Right kidney (tissue), 9 donors: ENCODE measurements at places on chromosomes 5 and 9.

DNA sequence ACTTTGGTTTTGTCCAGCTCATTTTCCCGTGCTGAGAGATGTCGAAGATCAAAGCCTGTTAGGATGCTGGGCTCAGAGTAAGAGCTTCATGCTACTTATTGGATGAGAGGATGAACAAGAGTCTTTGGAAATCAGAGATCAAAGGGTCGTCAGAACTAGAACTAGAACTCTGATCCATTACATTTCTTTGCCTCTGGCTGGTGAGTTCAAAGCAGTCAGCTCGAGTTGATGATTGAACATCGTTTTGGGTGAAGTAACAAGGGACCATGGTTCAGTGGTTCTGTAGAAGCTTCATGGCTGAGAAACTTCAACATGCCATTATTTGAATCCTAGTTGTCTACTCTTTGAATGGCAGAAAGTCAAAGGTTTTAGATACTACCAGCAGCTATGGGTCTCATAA, 320.3 kb downstream of the ARHGEF28 start:
- no peak for DNase-seq

DNA sequence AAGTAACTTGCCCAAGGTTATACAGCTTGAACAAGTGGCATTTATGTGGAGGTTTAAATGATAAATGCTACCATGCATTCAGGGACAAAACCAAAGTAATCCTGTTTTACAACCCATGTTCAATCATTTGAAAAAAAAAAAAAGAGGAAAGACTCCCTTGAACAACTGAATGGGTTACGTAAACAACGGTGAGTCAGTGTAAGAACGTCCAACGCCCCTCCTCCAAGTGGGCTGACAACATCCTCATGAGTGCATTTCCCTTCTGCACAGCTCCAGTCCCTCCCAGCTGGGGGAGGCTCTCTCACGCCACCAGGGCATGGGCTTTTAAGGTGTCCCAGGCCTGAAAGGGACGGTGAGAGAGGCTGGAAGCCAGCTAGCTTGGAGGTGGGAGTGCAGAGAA, 90.0 kb downstream of the PRRT1B start:
- no peak for DNase-seq

- peak; percentile 44 for DNase-seq
Observed at GRCh38 chr9:122095010-122095767, 2.1 kb upstream of the TTLL11 start.

DNA sequence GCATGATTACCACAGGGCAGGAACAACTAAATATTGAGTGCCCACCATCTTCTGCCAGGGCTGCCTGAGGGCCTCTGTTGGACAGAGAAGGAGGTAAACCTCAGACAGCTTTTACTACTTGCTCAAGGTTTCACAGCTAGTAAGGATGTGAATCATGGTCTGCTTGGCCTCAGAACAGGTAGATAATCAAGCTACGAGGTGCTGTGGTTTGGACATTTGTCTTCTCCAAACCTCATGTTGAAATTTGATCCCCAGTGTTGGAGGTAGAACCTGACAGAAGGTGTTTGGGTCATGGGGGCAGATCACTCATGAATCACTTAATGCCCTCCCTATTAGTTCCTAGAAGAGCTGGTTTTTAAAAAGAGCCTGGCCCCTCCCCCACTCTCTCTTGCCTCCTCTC, 541.2 kb upstream of the TRPC7 start:
- DNase-seq: no peak
